ENCODE measurements at places on chromosomes 3 and 15.

DNA sequence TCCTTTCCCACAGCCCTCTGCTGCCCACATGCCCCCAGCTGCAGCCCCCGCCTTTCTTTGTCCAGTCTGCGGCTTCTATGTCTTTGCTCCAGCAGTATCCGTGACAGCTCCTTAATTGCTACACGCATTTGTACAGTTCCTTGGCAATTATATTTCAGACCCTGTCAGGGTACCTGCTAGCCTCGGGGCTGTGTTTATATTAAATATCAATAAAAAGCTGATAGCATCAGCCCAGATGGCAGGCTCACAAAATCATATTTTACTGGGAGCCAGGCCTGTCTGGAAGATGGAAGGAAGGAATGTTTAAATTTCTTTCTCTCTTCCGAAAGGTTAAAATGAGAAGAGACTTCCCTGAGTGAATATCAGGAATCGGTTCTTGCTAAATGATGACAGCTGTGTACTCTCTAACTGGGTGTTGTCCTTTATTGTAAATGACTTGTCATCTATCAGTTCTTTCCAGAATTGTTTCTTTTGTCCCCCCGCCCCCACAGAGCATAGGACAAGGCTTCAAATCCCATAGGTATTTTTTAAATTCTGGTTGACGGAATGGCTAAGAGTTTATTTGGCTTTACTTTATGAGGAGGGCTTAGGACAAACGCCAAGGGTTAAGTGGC is 378.1 kb downstream of the LRTM1 start:
- DNase-seq = no peak

DNA sequence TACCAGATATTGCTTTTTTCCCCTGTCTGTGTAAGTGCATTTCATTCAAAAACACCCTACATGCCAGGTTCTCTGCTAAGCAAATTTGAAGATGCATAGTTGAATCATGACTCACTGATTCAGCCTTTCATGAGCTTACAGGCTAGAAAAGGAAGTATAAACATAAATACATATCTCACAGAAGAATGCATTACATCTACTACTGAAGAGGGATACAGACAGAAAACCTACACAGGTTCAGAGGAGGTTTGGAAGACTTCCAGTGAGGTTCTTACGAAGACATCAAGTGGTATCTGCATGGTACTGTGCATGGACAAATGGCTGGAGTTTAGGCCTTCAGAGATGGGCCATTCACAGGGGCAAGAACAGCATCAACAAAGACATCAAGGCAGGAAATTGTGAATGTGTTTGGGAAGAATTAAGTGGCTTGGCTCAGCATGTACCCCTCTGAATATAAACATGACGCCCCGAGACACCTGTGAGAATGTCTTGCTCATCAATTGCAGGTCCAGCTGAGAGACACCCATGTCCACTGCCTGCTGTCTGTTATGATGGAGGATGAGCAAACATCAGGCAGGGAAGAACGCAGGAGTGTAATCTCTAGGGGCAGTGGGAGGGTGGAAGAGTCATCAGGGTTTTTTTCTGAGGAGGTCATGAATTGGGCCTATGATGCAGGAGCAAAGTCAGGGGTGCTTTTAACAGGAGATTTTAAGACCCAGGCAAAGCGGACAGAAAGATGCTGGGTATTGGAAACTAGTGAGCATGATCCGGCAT is 105.1 kb upstream of the GALNT15 start:
- DNase-seq = no peak

GRCh38 chr3:129001806-129002572 is 885 bp downstream of the EFCC1 start:
- no peak for DNase-seq

DNA sequence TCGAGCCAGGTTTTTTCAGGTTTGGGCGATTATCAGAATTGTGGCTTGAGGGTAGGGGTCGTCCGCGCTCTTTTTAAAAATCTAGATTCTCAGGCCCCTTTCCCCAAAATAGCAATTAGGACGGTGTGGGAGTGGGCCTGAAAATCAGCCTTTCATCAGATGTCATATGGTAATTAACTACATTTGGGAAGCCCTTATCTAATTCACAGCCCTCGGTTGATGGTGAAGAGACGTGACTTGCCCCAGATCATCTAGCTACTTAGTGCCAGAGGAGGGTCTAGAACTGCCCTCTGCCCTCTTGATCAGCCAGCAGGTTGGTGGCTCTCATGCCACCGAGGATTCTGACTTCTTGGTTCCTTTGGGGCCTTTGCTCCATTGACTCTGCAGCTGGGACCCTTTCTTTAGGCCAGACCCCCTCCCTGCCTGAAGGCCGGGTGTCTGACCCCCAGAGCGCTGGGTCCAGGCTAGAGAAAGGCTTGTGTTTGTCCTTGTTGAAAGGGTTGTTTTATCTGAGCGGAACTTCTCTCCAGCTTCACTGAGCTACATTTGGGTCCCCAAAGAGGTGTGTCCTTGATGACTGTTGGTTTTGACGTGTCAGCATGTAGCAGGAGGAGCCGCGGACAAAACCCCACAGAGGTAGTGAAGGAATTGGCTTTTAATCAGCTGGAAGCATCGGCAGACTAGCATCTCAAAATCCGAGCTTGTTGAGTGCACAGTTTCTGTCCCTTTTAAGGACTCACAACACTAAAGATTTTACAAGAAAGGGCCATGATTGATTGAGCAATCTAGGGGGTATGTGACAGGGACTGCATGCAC is 857 bp downstream of the AEN start:
- DNase-seq = peak; percentile 73

DNA sequence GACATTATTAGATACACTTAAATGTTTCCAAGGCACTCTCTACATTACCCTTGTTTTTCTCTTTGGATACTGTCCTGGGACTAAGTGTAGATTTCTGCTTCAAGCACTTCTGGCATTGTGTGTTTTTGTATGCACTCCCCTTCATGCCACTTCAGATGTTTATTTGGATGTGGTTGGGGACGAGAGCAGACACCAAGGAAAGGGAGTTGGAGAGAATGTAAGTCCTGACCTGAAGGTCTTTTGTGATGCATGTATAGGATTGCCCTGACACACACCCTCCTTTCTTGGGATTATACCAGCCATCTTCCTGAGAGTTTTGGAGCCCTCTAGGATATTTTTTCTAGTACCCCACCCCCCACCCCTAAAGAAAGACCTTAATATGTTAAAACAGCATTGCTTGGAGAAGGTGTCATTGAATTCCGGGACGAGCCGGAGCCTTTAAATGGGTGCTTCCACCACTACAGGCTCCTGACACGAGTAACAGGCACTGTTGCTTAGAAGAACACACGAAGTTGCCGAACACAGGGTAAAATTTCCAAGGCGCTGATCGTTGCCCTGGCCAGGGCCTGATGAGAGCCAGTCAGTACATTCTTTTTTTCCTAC is 22.7 kb downstream of the PSMD6 start:
- DNase-seq = no peak

DNA sequence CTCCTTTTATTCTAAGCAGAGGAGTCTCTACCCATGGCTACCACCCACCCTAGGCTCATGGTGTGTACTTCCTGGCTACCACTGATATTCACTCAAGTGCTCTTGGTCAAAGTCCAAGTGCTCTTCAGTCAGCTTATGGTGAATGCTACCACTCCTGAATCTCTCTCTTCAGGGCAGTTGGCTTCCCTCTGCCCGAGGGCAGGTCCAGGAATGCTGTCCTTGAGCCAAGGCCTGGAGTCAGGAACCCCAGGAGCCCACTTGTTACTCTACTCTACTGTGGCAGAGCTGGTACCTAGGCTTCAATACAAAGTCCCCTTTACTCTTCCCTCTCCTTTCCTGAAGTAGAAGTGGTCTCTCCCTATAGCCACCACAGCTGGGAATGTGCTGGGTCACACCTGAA is 226.0 kb downstream of the DIPK2A start:
- DNase-seq = no peak

- no peak for DNase-seq
Observed at GRCh38 chr3:147574621-147575020, 165.5 kb downstream of the ZIC1 start.

DNA sequence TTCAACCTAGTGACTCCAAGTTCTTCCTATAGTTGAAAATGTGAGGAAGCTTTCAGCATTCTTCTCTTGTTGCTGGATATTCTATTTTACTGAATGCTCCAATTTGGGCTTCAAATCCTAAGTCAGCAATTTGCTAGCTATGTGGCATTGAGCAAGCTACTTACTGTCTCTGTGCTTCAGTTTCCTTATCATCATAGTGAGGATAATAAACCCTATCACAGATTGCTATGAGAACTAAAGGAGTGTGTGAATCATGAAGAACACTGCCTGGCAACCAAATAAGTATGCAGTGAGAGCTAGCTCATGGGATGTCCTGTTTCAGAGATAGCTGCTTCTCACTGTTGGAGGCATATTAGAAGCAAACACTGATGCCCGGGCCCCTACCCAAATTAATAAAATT is 163.8 kb upstream of the CDIN1 start:
- DNase-seq = no peak

GRCh38 chr3:97863031-97863430 is 41.2 kb downstream of the CRYBG3 start:
- no peak for DNase-seq

DNA sequence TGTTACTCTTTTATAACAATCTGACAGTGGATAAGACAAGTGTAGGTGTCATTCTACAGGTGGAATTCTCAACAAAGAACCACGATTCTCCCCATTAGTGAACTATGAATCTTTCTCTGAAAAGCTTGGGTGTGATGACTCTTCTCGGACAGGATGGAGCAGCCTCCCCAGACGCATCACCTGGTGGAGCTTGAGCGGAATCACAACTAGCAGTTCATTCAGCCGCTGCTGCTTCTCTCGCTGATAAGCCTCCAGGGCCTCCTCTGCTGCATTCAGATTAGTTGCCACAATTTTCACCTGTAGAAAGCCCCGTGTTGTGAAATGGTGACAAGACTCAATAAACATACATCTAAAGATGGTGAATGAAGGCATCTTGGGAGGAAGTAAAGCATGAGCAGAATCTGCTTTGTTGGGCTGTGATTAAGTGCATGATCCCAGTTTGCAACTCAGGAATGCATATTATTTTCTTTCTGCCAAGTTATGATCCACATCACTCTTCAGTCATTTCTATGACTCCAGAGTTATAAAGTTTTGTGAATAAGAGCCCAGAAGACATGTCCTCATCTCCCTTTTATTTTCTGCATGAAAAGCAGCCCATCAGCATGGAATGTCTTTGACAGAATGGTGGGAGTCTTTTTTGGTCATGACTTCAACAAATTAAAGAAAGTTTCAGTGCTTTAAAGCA is 93.6 kb downstream of the BOC start:
- no peak for DNase-seq

GRCh38 chr3:99509224-99509623 is 129.2 kb upstream of the COL8A1 start:
- DNase-seq = no peak

GRCh38 chr3:39208463-39209055 is 16.2 kb upstream of the XIRP1 start:
- peak; percentile 63 for DNase-seq

DNA sequence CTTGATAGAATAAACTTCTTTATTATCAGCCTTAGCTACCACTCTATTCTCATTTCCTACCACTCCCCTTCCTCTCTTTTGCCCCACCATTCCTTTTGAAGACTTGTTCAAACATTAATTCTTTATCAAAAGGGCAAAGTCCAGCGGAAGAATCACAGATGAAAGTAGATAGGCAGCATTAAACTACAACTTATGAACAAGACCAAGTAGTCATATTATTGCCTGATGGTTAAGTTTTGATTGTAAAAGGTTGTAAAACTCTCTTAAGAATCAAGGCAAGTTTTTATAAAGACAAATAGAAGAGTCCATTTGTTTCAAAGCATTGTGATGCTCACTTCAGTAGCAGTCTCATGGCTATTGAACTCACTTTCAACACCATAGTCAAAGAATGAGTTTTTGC is 22.4 kb upstream of the TGFBR2 start:
- DNase-seq = no peak

DNA sequence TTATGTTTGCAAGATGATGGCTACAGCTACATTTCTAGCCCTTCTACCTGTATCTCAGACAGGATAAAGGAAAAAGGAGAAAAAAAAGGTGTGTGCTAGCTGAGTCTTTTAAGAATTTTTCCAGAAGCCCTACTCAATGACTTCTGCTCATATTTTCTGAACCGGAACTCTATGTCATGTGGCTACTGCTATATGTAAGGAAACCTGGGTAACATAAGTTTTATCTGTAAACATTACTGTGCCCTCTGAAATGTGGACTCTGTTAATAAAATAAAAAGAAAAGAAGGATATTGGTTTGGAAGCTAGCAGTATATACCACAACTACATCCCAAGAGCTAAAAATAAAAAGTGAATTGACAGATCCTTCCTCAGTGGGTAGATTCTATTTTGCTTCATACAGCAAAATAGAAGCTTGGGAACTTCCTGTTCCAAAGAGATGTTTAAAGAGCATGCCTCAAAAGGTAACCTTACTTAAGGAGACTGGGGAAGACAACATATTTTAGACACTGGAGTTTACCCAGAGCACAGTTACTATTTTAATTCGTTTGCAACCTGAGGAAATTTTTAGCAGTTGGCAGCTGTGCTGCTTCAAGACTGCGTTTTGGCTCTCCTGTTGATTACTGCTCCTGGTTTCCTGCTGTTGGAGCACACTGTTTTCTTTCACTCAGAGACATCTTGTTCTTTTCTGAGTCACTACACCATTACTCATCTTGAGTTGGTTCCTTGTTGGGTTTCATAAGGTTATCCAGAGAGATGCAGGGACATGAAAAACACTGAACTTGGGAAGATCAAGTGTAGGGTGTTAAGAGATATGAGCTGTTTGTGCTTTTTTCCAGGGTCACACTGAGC is 280.7 kb downstream of the NFKBIZ start:
- DNase-seq = no peak

GRCh38 chr15:90295270-90295648 is 29.8 kb downstream of the NGRN start:
- DNase-seq = no peak

DNA sequence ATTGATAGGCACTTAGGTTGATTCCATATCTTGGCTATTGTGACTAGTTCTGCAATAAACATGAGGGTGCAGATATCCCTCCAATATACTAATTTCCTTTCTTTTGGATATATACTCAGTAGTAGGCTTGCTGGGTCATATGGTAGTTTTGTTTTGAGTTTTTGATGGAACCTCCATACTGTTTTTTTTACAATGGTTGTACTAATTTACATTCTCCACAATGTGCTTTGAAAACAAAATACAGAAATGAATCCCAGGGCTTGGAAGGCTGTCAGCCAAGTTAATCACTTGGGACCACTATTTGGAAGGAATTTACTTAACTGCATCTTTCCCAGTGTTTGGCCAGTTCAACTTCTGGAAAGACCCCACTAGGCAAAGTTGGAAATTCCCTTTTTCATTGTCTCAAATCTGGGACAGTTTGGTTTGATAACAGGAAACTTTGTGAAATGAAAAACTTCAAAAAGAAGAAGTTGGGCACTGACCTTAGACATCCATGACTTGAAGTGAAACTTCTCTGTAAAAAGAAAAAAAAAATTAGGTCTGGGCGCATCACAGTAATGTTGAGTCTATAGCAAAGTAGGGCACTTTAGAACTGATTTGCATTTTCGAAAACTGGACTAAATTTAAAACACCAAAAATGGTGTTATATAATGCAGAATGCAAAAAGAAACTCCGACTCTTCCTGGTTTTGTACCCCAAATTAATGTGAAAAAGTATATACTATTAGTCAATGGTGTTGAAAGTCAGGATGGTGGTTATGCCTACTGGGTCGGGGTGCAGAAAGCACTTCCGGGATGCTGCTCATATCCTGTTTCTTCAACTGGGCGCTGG is 6.0 kb downstream of the CTSH start:
- peak; percentile 91 for DNase-seq
